Hippocampal formation (tissue), 2 donors: ENCODE measurements at places on chromosomes 3 and 15.

DNA sequence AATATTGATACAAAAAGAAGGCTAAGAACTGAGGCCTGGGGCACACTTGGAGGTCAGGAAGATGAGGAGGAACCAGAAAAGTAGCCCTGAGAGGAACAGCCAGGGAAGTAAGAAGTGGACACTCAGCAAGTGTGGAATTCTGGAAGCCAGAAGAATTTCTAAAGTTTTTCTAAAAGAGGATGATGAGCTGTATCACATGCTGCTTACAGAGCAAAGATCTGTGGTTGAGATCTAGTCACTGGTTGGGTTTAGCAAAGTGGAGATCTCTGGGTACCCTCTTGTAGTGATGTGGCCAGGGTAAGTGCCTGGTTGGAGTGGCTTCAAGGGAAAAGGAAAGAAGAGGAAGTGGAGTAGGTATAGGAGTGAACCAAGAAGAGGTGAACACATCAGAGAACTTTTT, 95.4 kb upstream of the DAZL start:
- DNase-seq, result no peak

DNA sequence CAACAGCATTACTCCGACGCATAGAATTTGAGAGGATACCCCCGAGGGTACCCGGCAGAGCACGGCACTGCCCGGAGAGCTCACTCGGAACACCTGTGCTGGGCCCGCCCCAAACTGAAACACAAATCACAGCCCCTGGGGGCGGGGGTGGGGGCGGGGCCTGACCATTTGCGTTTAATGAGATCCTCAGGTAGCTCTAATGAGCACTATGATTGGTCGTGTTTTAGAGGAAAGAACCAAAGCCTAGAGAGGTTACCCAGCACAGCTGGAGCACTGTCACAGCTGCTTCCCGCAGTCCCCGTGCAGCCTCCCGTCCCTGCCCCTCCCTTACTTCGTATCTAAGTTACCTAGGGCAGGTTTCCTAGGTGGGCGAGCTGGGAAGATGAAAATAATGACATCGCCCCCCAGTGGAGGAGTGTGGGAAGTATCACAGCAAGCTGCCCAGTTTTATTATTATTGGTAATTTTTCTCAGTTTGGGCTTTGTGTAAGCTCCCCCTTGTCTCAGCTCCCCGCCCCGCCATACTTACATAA, 187.1 kb downstream of the PDE8A start:
- no peak for DNase-seq

DNA sequence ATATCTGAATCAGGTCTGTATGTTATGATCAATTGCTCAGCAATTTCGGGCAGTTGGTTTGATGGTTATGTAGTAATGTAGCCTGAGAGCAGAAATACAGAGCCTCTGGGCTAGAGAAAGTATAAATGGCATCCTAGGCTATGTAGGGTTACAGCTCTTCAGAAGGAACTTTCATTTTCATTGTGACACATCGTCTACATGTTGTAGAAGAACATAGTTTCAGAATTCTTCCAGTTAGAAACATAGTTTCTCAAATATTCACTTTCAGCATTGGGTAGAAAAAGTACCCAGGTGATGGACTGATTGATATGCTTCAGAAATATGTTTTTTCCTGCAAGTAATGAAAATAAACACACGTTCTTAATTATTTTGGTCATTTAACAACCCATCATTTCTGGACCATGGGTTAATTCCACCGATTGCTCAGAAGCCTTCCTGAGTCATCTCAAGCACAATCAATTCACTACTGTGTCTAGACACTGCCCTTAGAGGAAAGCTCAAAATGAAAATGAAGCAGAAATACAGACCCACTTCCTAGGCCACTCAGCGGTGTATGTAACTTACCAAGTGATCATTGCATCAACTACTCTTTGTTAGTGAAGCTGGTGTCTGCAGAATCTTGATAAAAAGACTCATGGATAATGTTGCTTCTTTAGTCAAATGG, 88.8 kb upstream of the TSEN2 start:
- no peak for DNase-seq

- DNase-seq, result no peak
These were observed 35.2 kb upstream of the SLC24A5 start for GRCh38 chr15:48085591-48085930.

DNA sequence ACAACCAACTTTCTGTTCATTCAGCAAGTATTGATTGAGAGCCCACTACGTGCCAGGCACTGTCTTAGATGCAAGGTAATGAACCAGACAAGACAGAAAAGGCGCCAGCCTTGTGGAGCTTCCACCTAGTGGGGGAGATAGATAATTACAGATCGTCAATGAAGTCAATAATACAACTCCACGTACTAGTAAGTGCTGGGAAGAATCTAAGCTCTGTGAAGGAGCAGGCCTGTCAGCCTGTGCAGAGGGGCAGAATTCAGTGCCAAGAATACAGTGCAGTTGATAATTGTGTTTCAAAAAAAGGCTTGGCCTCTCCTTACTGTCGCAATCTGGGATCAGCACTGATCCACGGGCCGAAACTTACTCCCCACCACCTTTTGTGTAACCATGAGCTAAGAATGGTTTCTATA, 186.3 kb downstream of the FEZF2 start:
- DNase-seq, result no peak

DNA sequence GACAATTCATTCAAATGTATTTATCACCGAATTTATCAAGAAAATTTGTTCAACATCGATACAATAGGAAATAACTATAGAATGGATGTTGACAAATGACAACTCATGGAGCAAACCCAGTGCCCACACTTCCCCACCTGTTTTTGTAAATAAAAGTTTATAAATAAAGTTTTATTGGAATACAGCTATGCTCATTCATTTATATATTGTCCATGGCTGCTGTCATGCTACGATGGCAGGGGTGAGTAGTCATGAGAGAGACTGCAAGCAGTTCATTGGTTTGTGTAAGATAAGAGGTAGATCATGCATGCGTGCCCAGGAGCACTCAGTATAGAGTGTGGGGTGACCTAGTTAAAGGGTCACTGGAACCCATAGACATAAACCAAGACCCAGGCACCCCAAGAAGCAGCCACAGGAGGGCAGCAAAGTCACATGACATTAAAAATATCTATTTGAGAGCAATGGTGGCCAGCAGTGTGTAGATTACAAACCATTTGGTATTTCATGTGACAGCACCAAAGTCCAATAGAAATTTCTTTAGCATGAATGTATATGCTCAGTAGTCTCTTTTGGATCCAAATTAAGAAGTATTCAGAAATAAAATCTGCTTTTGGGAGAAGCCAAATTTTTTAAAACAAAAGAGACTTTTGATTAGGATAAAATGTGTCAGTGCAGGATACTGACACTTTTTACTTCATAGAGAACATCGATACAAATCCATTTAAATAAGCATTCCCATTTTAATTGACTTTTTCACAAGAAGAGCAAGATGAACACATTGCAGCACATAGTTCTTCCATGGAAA, 794.8 kb downstream of the MCTP2 start:
- no peak for DNase-seq

GRCh38 chr3:124467980-124468902, 262.0 kb upstream of the UMPS start:
- DNase-seq, result peak; percentile 35

- DNase-seq, result no peak
These were observed 21.3 kb downstream of the NPAP1 start for GRCh38 chr15:24696842-24697241.

- DNase-seq, result no peak
These were observed 11.0 kb upstream of the MUSTN1 start for GRCh38 chr3:52845691-52846431.

- DNase-seq, result no peak
These were observed 114.6 kb downstream of the LRIG1 start for GRCh38 chr3:66386011-66386924.

GRCh38 chr15:90648137-90649070, 68.7 kb upstream of the BLM start:
- peak; percentile 33 for DNase-seq

DNA sequence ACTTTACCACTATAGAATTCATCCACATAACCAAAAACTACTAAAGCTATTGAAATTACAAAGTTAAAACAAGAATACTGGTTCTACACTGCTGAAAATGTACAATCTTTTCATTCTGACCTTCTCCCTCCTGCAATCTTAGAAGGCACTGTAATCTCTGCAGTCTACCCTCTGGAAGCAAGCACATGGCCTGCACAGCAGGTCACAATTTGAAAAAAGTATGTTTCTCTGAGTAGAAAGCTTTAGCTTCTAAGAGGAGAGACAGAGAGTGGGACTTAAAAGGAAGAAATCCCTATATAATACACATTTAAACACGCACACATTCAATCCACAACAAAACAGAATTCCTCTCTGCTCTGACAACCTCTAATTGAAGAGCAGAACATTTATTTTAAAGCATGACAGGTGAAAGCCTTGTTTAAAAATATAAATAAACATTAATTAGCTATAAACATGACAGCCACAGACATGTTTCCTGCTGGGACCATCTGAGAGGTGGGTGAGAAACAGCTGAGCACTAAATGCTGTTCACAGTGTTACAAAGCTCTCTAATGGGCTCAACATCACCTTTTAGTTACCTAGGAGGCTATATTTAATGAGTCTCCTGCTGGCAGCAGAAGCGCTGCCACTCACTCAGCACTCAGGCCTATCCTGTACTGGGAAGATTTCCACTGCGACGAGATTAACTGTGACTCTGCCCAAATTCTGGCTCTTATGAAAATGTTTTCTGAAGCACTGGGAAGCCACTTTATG, 447.4 kb downstream of the AGBL1 start:
- no peak for DNase-seq

- no peak for DNase-seq
These were observed 16.5 kb upstream of the HEG1 start for GRCh38 chr3:125072301-125072700.

DNA sequence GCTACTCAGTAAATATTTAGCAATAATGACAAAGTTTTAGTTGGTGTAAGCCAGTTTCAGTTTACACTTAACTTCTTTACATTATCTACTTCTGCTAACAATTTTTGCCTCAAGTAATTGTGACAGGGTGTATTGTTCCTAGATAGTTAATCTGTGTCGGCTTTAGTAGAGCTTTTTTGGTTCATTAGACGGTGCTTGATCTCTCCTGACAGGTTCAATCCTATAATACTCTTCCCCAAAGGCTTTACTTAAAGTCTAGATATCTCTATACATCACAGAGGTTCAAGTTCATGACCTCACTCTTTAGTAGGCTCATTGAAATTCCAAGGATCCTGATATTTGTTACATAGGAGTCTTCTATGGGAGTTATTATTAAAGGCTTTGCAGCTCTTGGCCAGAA, 365.6 kb upstream of the DPPA4 start:
- DNase-seq, result no peak

- no peak for DNase-seq
These were observed 35.6 kb downstream of the SNAPC5 start for GRCh38 chr15:66461917-66462316.

- no peak for DNase-seq
These were observed 362.8 kb upstream of the RGMA start for GRCh38 chr15:93451822-93452221.

- peak; percentile 26 for DNase-seq
These were observed 5.6 kb downstream of the RBP1 start for GRCh38 chr3:139533781-139534454.

- DNase-seq, result no peak
These were observed 456.6 kb downstream of the MAGI1 start for GRCh38 chr3:65582012-65582717.
